ENCODE measurements at places on chromosomes 11 and 22.

DNA sequence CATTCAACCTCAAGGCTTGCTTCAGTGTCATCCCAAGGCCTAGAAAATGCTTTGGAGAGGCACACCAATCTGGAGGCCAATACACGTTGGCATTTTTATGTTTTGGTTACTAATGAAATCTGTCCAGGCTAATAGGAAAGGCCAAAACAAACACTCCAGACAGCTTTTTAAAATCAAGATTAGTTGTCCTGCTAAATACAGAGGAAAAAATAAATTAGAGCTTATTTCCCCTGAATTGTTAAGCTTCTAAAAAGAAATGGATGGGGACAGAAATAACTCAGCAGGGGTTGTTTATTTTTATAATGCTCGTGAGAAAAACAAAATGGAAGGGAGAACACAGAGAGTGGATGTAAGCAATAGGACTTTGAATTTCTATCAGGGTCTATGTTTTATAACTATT is 438.5 kb upstream of the LRRC4C start:
- no peak for DNase-seq

- no peak for DNase-seq
Measured at GRCh38 chr11:71221201-71221600, 31.2 kb downstream of the SHANK2 start.

GRCh38 chr22:29284196-29284595 is 16.1 kb downstream of the EWSR1 start:
- DNase-seq, result no peak

DNA sequence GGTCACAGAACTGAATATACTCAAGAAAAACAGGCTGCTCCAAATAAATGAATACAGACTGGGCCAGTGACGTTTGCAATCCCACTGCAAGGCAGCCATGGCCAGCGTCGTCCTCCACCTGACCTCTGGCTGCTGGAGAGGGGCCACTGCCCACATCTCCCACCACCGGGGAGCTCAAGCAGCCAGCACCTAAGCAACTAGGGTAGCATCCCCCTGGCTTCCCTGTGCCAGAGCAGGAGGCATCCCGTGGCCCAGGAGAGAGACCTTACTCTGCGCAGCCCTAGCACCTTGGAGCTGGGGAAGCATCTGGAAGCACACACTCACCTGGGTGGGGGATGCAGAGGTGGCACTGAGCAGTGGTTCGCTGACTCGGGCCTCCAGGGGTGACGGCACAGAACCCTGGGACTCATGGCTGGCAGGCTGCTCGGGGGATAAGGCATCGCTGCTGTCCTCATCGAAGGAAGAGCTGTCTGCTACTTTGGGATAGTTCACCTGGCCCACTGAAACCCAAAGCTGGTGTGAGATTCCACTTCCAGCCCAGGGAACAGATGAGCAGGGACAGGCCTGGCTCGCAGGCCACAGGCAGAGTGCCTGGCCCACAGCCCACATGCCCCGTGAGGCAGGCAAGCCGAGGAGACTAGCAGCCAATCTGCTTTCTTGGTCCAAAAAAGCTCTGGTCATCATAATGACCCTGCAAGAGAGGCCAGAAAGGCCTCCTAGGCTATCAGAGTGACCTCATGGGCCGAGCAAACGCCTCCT is 53.7 kb downstream of the SGSM3 start:
- no peak for DNase-seq

DNA sequence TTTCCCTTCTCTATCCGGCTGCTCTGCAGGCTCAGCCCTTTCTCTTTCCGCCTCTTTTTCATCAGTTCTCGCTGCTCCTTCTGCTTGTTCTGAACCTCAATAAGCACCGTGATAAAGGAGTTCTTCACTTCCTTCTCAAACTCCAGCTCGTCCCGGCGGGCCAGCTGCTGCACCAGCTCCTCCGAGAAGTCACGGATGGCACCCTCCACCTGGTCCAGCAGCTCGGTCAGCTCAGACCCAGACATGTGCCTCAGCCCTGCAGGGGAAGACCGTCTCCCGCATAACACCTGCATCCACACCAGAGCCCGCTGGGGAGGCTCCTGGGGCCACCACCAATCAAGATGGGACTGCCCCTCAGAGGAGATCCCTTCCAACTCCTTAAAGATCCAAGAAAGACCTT is 40.2 kb downstream of the FEZ1 start:
- no peak for DNase-seq

DNA sequence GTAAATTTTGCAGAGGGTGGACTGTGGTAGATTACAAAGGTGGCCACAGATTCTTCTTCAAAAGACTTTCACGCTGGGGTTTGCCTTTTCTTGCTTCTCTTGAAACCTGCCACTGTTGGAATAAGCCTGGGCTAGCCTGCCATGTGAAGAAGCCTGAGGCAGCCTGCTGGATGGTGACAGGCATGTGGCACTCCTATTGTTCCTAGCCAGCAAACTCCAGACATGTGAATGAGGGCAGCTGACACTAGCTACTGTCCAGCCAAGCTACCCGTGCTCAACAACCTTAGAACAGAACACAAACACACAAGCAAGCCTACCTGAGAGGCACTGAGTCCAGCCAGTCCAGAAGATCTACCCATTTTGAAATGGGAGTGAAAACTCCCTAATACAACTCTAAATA is 322.7 kb upstream of the LARGE1 start:
- no peak for DNase-seq

DNA sequence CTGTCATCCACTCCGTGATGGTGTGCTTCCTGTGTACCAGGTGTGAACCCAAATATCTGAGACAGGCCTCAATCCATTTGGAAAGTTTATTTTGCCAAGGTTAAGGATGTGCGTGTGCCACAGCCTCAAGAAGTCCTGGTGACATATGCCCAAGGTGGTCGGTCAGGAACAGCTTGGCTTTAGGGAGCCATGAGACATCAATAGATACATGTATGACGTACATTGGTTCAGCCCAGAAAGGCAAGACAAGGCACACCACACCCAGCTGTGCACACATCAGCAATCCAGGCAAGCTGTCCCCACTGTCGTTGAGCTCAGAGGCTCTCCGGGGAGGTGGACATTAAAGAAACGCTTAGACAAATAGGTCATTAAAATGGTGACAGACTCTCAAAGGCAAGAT is 56.8 kb upstream of the SHANK2 start:
- DNase-seq, result no peak

DNA sequence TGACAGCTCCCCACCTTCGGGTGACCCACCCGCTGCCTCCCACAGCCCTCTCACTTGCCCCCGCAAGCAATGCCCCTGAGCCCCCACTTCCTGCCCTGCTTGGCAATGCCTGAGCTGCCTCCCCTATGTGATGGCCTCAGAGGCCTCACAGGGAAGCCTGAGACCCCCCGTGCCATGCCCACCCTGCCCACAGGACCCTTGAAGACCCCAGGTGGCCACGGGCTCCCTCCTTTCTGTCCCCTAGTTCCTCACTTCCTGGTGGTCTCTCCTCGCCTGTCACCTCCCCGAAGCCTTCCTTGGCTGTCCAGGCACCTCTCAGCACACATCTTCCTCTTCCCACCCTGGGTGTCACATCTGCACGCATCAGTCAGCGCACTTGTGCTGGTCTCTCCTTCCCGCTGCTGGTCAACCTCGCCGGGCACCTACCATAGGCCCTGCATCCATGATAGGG is 90.5 kb downstream of the BRD1 start:
- no peak for DNase-seq

DNA sequence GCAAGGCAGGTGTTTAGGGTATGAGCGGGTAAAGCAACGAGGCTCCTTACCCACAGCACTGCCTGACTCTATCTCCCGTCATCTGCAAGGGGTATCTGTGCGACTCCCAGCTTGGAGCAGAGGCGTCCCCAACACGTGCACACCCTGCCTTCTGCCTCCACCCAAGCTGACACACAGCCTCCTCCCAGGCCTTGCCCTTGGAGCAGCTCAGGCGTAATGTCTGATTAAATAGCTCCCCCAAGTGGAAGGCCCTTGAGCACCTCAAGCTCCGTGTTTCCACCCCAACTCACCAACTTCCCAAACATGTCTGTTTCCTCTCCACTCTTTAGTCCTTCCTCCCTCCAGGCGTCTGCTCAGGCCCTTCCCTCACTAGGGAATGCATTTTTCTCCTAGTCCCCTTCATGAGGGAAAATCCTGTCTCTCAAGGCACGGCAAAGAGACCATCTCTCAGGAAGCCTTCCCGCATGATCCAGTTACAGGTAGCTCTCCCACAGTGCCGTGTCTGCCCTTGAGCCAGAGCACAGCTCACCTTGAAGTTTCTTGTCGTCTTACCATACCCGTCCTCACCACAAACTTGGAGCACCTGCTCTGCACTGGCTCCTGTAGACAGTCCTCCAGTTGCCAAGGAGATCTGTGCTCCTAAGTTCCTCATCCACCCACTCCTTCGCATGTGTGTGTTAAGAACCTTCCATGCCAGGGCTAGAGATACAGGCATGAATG is 15.8 kb downstream of the CYB5R2 start:
- no peak for DNase-seq

DNA sequence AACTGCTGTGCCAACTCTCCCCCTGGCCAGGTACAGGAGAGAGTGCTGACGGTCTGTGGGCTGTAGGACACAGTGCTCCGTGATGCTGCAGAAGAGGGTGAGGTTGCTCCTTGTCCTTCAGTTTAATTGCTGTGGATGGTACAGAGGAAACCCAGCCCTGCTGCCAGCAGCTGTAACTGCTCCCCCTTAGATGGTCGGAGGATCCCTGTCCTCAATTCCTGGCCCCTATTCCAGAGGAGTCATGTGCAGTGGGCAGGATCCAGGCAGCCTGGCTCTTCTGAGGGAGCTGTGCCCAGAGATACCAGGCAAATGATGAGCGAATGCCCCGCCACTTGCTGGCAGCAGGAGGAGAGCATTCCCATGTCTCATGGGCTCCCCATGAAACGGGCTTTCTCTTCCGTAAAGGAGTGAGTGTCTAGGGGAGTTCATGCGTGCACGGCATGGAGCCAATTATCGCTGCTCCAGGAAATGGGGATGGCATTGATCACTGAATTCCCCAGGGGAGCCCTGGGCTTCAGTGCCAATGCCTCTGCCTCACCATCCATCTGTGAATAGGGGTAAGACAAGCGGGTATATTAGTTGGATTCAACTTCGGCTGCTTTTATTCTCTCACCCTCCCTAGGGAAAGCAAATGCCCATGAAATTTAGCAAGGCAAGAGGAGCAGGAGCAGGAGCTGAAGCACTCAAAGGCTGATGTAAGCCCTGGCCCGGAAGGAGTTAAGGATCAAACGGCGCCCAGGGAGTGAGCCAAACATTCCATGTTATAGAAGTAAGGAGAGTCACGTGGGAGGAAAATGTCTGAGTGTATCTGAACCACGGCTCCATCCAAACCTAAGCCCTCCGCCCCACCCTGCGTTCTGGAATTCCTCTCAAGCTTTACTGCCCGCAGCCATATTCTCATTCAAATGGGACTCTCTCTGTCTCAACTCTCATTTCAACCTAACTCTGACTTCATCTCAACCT is 51.0 kb upstream of the CSNK2A3 start:
- DNase-seq, result no peak

GRCh38 chr11:79045018-79045799 is 395.6 kb downstream of the TENM4 start:
- no peak for DNase-seq

GRCh38 chr22:37672206-37672919 is 3.1 kb upstream of the LGALS1 start:
- DNase-seq, result peak; percentile 13

DNA sequence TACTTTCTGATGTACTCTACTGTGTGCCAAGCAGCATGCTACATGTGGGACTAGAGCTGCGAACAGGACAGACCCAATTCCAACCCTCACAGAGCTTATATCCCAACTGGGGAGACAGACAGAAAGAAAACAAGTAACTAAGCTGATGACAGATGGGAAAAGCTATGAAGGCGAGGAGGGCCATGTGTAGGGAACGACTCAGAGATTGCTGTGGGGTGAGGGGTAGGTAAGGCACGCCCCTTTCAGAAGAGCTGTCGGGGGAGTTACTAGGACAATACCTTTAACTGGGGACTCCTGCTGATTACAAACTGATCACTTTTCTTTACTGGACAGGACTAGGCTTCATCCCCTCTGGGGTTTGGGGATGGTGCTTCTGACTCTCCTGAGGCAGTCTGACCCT is 48.9 kb downstream of the ST3GAL4 start:
- DNase-seq, result no peak

GRCh38 chr22:36218648-36219193 is 17.1 kb upstream of the APOL4 start:
- no peak for DNase-seq

GRCh38 chr11:27162237-27162636 is 121.6 kb downstream of the BBOX1 start:
- no peak for DNase-seq

- DNase-seq, result no peak
Measured at GRCh38 chr22:29348956-29349355, 33.5 kb upstream of the RASL10A start.

- no peak for DNase-seq
Measured at GRCh38 chr22:29706486-29706885, 13.3 kb upstream of the CABP7 start.

GRCh38 chr22:49769691-49770546 is 57.8 kb downstream of the BRD1 start:
- DNase-seq, result no peak

DNA sequence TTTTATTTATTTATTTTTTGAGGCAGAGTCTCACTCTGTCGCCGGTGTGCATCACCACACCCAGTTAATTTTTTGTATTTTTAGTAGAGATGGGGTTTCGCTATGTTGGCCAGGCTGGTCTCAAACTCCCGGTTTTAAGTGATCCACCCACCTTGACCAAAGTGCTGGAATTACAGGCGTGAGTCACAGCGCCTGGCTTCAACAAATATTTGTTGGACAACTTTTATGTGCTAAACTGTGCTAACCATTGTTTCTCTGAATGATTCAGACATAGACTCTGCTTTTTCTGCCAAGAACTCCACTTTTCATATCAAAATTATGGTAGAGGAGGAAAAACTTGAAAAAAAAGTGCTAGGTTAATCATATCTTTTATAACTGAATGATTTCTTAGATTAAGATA is 36.3 kb downstream of the MMP7 start:
- no peak for DNase-seq

DNA sequence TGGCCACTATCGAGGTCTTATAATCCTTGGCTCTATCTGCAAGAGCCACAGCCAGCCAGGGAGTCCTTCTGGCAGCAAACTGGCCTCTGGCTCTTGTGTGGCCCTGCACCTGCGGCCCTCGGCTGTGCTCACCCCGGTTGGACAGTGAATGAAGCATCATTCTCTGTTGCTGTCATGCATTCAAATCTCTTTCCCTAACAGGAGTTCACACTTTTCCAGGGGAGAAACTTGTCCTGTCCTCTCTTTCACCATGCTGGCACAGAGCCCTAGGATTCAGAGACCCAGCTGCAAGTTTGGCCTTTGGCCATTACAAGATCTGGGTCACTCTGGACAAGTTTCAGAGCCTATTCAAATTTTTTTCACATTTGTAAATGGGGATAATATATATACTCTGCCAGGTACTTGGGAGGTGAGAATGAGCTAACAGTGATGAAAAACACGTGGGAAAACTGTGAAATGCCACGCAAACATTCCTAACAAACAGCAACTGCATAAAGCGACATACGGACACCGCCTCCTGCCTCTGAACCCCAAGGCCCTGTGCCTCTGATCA is 34.2 kb downstream of the TMEM184B start:
- DNase-seq, result no peak

GRCh38 chr11:38824573-38824972 is 2226.5 kb upstream of the RAG2 start:
- no peak for DNase-seq
